ENCODE measurements at places on chromosomes 1 and 21. TPM values are rescaled to one million over a fixed set of nuclear protein-coding genes. Genes with fewer than 3 reads are reported as not detected.

Gene NUP133
- total RNA-seq, result 35.1 TPM

Gene SLC45A1
- 1.8 TPM for total RNA-seq

Gene SLC19A2
- 10.5 TPM for total RNA-seq

Gene NKAIN1
- not detected for total RNA-seq

Gene GSTM5
- total RNA-seq, result 2.1 TPM

Gene S100A1
- total RNA-seq, result 0.29 TPM

Gene KRTAP20-2
- total RNA-seq, result not detected

Gene TMCC2
- 2.9 TPM for total RNA-seq

- no peak for DNase-seq
- H3K27ac ChIP-seq, result no peak overlapping the region
- no peak overlapping the region for H3K4me3 ChIP-seq
These were observed 80.8 kb downstream of the KCNJ6 start for GRCh38 chr21:37835481-37835880.

DNA sequence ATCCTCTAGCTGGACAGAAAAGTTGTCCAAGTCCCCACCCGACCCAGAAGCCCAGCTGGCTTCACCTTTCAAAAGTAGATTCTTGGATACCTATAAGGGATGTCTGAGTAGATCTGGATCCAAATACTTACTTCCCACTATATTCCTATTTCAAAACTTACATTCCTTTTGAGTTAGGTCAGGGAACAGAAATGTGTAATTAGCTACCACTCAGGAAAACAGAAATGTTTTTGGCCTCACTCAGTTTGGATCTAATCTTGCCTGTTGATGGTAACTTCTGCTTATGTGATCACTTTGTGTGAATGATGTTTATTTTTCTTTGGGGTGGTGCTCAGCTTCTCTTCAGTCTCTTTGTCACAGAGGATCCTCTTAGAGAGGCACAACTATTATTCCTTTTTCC is 814.4 kb upstream of the RGS18 start:
- no peaks in the 10 kb centered on the region for H3K4me1 ChIP-seq
- H3K27ac ChIP-seq, result no peak overlapping the region
- no peak overlapping the region for H3K4me3 ChIP-seq
- H3K36me3 ChIP-seq, result no peaks in the 10 kb centered on the region
- no peak for DNase-seq

DNA sequence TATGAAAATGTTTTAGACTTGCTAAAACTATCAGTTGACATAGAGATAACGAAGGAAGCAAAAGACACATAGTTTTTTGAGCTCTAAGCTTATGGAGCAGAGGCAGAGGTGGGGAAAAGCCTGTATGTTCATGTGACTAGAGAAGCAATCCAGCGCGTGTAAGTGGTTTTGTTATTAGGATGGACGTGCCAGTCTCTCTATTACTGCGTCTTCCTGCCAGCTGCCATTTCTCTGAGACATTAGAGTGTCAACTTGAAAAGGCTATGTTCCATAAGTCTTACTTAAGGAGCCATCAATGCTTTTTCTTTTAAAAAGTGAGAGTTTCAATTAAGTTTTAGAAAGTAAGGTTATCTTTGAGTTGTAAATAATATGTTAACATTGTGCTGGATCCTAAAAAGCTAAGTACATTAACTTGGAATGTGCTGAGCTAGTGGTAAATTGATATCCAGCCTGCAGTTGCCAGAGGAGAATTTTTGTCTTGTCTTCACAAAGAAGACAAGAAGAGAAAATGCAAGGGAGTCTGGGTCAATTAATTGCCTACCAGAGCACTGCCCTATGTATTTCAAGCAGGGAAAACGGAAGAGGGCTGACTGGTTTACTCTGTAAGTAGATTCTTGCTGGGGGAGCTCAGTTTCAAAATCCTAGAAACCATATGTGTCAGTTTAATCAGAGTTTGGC is 161.8 kb upstream of the B3GALT2 start:
- DNase-seq, result no peak
- H3K4me3 ChIP-seq, result no peak overlapping the region
- no peak overlapping the region for H3K27ac ChIP-seq
- H3K4me1 ChIP-seq, result no peaks in the 10 kb centered on the region

- no peak overlapping the region for H3K27ac ChIP-seq
- no peaks in the 10 kb centered on the region for H3K27me3 ChIP-seq
- H3K36me3 ChIP-seq, result no peaks in the 10 kb centered on the region
- no peak overlapping the region for H3K4me3 ChIP-seq
- no peaks in the 10 kb centered on the region for H3K4me1 ChIP-seq
These were observed 15.2 kb upstream of the TNR start for GRCh38 chr1:175758601-175759000.

- DNase-seq, result no peak
- no peak overlapping the region for H3K4me3 ChIP-seq
- no peak overlapping the region for H3K27ac ChIP-seq
- no peaks in the 10 kb centered on the region for H3K4me1 ChIP-seq
- peaks cover 38% of the 10 kb centered on the region for H3K36me3 ChIP-seq
These were observed 18.7 kb downstream of the MTF1 start for GRCh38 chr1:37840711-37841110.

GRCh38 chr1:97551113-97551512 is 369.7 kb downstream of the DPYD start:
- DNase-seq, result no peak
- H3K27ac ChIP-seq, result no peak overlapping the region
- no peaks in the 10 kb centered on the region for H3K27me3 ChIP-seq
- H3K4me1 ChIP-seq, result no peaks in the 10 kb centered on the region

- H3K4me1 ChIP-seq, result peaks cover 12% of the 10 kb centered on the region
- no peak overlapping the region for H3K27ac ChIP-seq
- DNase-seq, result peak; percentile 64
- H3K27me3 ChIP-seq, result no peaks in the 10 kb centered on the region
- H3K36me3 ChIP-seq, result no peaks in the 10 kb centered on the region
- no peak overlapping the region for H3K4me3 ChIP-seq
These were observed 2.0 kb downstream of the ALDH4A1 start for GRCh38 chr1:18900303-18900841.

GRCh38 chr1:82388679-82389078 is 587.9 kb downstream of the ADGRL2 start:
- no peaks in the 10 kb centered on the region for H3K36me3 ChIP-seq
- no peaks in the 10 kb centered on the region for H3K27me3 ChIP-seq
- DNase-seq, result no peak
- peaks cover 5% of the 10 kb centered on the region for H3K4me1 ChIP-seq

DNA sequence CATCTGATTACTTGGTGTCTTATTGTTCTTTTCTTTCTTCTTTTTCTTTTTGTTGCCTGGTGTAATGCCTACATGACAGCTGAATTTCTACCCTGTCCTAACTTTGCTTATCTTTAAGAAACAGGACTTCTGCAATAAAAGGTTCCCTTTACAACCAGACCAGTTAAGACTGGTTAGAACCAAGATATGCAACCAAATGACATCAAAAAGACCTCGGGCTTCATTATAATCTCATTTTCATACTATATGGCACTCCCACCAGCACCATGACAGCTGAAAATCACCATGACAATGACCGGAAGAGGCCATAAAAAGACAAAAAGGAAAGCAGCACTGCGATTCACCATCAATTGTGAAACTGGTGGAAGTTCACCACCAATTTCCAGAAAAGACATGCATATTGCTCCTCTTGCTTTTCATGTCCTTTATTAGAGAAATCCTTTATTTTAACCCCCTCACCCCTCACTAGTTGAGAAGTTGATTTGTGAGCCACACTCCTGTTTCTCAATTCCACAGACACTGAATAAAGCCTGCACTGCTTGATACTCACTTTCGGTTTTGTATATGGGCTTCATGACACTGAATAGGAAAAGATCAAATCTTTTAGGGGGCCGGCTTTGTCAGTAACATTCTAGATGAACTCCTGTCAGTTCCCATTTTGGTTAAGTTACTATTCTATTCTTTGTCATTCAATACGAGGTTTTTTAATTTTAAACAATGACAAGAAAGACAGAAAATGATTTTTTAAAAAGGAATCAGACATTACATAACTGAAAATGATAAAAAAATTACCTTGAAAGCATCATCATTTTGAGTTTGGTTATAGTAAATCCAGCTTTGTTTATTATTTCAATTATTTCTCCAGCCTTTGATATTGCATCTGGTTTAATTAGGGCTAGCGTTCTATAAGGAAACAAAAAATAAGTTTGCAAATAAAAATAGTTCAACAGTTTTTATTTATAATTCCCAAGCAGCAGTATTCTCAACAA is 58.1 kb downstream of the NME7 start:
- H3K27ac ChIP-seq, result no peak overlapping the region
- H3K4me1 ChIP-seq, result peaks cover 11% of the 10 kb centered on the region
- H3K27me3 ChIP-seq, result no peaks in the 10 kb centered on the region
- no peaks in the 10 kb centered on the region for H3K36me3 ChIP-seq
- no peak overlapping the region for H3K4me3 ChIP-seq

GRCh38 chr1:17805869-17806684 is 50.9 kb downstream of the ACTL8 start:
- H3K36me3 ChIP-seq, result no peaks in the 10 kb centered on the region
- no peak overlapping the region for H3K4me3 ChIP-seq
- no peak for DNase-seq

DNA sequence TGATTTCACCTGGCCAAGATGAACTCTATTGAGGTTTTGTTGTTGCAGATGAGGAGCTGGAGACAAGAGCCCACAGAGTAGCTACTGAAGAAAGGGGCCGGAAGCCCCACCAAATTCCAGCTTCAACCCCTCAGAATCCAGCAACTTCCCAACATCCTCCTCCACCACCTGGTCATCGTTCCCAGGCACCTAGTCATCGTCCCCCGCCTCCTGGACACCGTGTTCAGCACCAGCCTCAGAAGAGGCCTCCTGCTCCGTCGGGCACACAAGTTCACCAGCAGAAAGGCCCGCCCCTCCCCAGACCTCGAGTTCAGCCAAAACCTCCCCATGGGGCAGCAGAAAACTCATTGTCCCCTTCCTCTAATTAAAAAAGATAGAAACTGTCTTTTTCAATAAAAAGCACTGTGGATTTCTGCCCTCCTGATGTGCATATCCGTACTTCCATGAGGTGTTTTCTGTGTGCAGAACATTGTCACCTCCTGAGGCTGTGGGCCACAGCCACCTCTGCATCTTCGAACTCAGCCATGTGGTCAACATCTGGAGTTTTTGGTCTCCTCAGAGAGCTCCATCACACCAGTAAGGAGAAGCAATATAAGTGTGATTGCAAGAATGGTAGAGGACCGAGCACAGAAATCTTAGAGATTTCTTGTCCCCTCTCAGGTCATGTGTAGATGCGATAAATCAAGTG is 14.3 kb downstream of the CD2 start:
- H3K4me3 ChIP-seq, result no peak overlapping the region
- no peaks in the 10 kb centered on the region for H3K4me1 ChIP-seq
- no peaks in the 10 kb centered on the region for H3K36me3 ChIP-seq
- DNase-seq, result no peak

GRCh38 chr1:11806307-11806936 is 431 bp downstream of the CLCN6 start:
- H3K27me3 ChIP-seq, result no peaks in the 10 kb centered on the region
- H3K27ac ChIP-seq, result peak overlapping the region; percentile 93
- peaks cover 45% of the 10 kb centered on the region for H3K4me1 ChIP-seq
- H3K4me3 ChIP-seq, result peak overlapping the region; percentile 98
- DNase-seq, result no peak
- H3K36me3 ChIP-seq, result peaks cover 28% of the 10 kb centered on the region

DNA sequence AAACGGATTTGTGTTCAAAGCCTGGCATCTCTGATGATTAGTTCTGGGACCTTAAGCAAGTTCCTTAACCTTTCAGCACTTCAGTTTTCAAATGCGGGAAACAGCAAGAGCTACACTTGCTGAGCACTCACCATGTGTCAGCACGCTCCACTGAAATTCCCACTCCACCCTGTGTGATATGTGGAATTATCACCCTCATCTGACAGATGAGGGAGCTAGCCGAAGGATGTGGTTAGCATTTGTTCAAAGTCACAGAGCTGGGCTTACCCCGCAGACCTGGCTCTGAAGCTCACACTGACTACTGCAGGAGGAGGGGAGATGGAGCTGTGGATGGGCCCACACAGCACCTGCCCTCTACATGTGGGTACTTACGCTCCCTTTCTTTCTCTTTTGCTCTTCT is 29.1 kb downstream of the IL12RB2 start:
- H3K27ac ChIP-seq, result no peak overlapping the region
- no peaks in the 10 kb centered on the region for H3K27me3 ChIP-seq
- no peak for DNase-seq
- no peak overlapping the region for H3K4me3 ChIP-seq
- peaks cover 13% of the 10 kb centered on the region for H3K4me1 ChIP-seq
- H3K36me3 ChIP-seq, result no peaks in the 10 kb centered on the region

- no peaks in the 10 kb centered on the region for H3K27me3 ChIP-seq
- H3K27ac ChIP-seq, result peak overlapping the region; percentile 92
- H3K4me3 ChIP-seq, result peak overlapping the region; percentile 37
- peaks cover 63% of the 10 kb centered on the region for H3K4me1 ChIP-seq
- peak; percentile 88 for DNase-seq
These were observed 3.1 kb upstream of the ARHGEF2 start for GRCh38 chr1:155981266-155982088.

DNA sequence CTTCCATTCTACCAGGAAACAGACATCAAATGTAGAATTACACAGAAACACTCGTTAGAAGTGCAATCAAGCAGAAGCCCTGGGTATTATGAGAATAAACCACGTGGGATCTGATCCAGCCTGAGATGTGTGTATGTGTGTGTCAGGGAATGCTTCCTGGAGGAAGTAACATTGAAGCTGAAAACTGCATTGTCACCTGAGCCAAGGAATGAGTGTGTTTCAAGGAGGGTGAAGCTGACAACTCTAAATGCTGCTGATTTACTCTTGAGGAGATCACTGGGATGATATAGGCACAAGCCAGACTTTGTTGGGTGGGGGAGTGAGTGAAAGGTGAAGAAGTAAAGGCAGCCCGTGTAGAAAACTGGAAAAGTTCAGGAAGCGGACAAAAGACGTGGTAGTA is 27.6 kb downstream of the FAAH start:
- no peak overlapping the region for H3K4me3 ChIP-seq
- no peaks in the 10 kb centered on the region for H3K4me1 ChIP-seq
- no peaks in the 10 kb centered on the region for H3K36me3 ChIP-seq
- H3K27ac ChIP-seq, result no peak overlapping the region

- no peaks in the 10 kb centered on the region for H3K4me1 ChIP-seq
- H3K4me3 ChIP-seq, result no peak overlapping the region
- H3K27me3 ChIP-seq, result peaks cover 47% of the 10 kb centered on the region
- no peak overlapping the region for H3K27ac ChIP-seq
- H3K36me3 ChIP-seq, result no peaks in the 10 kb centered on the region
- peak; percentile 67 for DNase-seq
These were observed 57.5 kb upstream of the ETV3 start for GRCh38 chr1:157195521-157196244.
